ENCODE measurements at places on chromosomes 5 and 9. TPM values are rescaled to one million over a fixed set of nuclear protein-coding genes. Genes with fewer than 3 reads are reported as not detected.

The FBXW2 gene
- 48.5 TPM for total RNA-seq

The PCA3 gene
- 0.62 TPM for total RNA-seq

The SLC1A1 gene
- 1.5 TPM for total RNA-seq

- DNase-seq, result no peak
Observed at GRCh38 chr5:65876970-65877369, 49.4 kb upstream of the ERBIN start.

DNA sequence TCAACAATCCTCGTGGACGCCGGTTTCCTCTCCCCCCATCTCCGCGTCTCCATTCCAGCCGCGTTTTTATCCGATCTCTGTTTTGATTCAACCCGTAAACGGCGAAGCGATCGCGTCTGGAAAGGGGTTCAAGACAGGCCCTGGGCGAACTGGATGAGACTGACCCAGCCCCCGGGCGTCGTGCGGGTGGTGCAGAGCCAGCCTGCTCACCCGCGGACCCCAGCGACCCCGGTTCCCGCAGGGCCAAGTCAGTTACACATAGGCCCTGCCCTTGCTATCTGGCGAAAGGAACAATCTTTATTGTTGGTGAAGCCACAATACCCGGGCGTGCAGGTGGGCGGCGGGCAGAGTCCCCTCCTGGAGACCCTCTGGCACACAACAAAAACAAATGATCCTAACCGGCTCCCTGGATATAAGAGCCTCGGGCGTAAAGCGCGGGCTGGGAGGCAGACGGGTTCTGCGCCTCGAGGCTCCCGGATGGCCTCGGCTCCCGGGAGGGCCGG is 1.8 kb downstream of the TLX3 start:
- DNase-seq, result no peak

DNA sequence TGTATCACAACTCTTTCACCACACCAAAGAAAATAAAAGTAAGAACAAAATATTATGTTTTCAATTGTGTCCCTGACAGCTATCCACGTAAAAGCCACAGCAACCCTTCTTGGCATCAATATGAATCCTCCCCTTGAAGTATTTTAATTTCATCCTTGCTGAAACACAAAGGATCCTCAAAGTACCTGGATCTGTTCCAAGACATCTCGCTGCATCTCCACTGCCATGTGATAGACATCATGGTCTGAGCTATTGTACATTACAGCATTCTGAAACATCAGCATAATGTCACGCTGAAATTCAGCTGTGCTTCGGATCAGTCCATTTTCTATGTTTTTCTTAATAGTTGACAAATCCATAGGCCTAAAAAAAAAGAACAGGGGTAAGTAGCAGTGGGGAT is 17.7 kb downstream of the BRD8 start:
- DNase-seq, result no peak
